H9 (cell line): ENCODE measurements at places on chromosomes 12 and 14. TPM values are rescaled to one million over a fixed set of nuclear protein-coding genes. Genes with fewer than 3 reads are reported as not detected.
A peak's percentile ranks its signal among the peaks of the same experiment; 100 is the strongest.

DNA sequence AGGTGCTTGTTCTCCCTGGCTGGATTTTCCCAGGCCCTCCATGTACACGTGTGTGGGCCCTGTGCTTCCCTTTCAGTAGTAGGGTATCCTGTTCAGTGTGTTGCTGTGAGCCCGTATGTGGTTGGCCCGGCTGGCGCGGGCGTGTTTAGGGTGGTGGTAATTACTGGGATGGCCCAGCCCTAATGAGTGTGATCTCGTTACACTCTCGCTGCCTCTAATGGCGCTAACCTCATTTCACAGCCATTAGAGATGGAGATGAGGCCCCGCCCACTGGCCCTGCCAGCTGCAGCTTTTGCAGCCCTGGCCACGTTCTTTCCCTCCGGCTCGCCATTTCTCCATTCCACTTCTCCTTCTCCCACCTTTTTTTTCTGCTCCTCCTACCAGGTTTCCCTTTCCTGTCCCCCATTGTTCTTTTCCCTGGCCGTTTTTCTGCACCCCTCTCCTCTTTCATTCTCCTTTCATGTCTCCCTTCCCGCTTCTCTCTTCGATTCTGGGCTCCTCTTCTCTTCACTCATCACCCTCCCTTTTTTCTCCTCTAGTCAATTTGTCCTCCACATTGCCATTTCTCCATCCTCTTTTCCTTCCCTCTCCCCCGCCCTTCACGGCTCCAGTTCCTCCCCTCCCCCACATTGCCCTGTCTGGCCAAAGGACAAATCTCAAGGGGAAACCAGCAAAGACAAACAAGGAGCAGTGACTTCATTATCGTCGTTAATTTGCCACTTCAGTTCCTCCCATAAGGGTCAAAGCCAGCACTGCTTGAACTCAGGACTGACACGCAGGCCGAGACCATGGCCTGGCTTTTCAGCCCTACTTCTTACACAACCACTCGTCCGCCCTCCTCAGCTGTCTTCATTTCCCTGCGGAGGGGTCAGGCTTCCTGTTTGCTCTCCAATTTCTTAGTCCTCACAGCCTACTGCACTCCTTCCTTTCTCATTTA is 6.8 kb downstream of the ZFHX2 start:
- peak; percentile 91 for DNase-seq

The HOXC12 gene
- total RNA-seq, result not detected in 2 replicates

The PRH2 gene
- total RNA-seq, result not detected in 2 replicates

The BHLHE41 gene
- 0.33 and 0.90 TPM in 2 replicates for total RNA-seq

- DNase-seq, result no peak
Measured at GRCh38 chr12:20409607-20410377, 41.5 kb downstream of the PDE3A start.

GRCh38 chr12:22321638-22322037 is 12.9 kb downstream of the ST8SIA1 start:
- DNase-seq, result peak; percentile 35

- no peak for DNase-seq
Measured at GRCh38 chr14:74702293-74702692, 10.6 kb downstream of the AREL1 start.

DNA sequence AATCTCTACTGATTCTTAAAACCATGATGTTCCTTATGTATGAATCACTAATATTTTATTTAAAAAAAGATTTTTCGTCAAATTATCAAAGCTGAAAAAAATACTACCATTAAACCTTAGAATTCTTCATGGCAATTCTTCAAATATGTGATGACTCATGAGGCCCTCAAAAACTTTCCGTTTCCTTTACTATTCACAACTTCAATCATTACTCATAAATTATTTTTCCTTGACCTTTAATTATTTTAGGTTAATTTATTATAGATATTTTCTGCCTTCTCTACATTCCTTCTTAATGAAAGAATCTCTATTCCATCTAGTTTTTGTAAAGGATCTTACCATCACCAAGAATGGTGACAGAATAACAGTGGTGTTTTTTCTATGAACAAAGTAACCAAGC is 162.1 kb upstream of the SOX5 start:
- DNase-seq, result no peak

DNA sequence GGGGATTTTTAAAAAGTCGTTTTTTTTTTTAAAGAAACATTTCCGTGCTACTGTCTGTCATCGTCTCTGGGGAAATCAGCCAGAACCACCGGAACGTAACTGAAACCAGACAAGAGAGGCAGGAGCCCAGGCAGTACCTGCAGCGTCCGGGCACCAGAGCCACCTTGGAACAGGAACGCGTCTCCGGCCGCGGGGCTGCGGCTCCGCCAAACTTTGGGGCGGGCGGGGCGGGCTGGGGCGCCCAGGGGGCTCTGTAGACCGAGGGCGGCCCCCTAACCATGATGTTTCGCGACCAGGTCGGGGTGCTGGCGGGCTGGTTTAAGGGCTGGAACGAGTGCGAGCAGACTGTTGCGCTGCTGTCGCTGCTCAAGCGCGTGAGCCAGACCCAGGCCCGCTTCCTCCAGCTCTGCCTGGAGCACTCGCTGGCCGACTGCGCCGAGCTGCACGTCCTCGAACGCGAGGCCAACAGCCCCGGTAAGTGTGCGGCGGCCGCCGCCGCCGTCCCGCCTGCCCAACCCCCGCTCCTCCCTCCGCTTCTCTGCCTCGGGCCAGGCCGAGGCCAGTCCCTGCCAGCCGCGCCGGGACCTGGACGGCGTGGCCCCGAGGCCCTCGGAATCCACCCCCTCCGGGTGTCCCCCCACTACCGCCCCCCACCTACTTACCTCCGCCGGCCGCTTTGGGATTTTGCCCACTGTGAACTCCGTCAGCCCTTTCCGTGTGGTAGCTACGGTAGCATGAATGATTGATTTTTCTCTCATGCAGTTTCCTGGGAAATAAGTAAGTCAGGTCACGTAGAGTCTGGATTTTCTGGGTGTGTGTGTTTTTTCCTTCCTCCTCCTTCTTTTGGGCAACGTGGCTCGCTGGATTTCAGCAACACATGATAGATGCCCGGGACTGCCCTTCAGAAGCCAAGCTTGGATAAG is 972 bp downstream of the SAMD4A start:
- DNase-seq, result peak; percentile 71
